CD4-positive, alpha-beta T cell treated with Interleukin-1 beta for 1 hour (primary cell): ENCODE measurements at places on chromosomes 3 and 15.

- DNase-seq, result peak; percentile 35
These were observed 3.3 kb downstream of the SCAMP2 start for GRCh38 chr15:74869726-74870407.

DNA sequence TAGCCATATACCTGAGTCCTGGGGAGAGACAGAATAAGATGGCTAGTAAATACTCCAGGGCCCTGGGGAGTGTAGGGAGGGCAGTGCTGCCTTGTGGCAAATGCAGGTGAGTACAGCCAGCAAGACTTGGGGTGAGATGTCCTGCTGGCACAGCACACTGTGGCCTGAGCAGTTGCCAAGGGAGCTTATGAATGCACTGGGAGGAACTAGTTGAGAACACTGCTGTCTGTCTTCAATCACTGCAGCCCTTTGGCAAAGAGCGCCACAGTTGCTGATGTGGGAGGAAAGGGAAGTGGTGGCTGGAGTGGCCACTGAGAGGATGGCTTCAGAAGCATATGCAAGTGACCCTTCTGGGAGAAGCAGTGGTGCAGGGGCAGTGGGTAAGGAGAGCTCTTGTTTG, 264.6 kb downstream of the RORA start:
- no peak for DNase-seq

- DNase-seq, result no peak
These were observed 17.9 kb downstream of the EPHB3 start for GRCh38 chr3:184579513-184579912.

DNA sequence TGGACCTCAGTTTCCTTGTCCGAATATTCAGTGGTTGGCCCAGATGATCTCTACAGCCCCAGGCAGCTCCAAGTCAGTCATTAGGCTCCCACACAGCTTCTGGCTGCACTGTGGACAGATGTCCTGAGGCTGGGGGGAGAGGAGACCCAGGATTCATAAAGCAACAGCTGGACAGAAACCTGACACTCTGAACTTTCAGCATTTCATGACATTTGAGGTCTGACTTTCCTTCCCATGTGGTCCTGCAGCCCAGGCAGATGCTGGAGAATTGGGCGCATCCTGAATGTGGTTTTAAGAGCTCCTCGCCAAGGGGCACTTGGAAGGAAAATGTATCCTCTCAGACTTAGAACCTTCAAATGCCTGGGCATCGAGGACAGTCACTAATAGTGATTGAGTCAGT, 307.6 kb upstream of the LRRFIP2 start:
- DNase-seq, result no peak

DNA sequence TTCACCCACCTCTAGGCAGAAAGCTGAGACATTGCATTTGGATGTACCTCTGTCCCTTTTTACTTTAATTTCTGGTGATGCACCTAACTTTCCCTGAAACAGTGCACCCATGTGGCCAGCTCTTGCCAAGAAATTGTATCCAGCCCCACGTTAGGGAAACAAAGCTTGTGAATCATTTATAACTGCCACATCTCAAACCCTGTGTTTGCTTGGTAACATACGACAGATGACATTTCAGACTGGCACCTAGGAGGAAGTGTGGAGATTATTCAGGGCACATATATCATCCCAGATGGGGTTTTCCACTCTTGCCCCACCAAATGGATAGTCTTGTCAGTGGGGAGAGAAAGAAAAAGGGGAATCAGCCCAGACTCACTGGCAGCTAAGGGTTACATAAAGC, 2.1 kb downstream of the CYB561D2 start:
- no peak for DNase-seq

DNA sequence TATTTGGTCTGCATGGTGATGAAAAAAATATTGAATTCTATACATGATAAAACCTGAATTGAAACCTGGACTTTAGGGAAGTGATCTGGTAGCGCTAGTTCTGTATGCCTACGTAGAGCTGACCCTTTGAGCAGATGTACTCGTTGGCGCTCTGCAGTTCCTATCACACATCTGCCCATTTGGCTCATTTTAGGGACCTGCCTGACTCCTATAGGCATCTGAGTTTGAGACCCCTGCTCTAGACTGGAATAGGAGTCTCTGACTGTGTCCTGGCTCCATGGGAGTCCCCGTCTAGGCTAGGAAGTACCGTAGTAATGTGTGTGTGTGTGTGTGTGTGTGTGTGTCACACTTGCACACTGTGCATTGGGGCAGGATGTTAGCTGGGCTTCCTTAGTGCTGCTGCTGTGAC, 21.2 kb downstream of the STARD5 start:
- DNase-seq, result no peak

DNA sequence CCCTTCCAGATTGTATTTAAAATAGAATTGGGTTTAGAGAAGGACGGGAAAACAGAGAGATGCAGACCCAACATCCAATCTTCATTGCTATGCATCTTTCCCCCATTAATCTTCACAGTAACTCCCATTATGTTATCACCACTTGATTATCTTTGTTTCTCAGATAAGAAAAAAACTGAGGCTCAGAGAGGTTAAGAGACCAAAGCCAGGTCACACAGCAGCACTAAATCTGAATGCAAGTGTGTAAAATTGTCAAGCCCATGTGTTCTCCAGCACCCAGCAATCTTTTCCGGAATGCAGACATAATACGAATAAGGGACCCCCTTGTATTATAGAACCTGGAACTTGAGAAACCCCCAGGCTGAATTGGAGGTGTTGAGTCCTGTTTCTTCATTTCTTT, 80.5 kb upstream of the TRIM42 start:
- DNase-seq, result no peak
